ENCODE measurements at places on chromosomes 12 and 14.
A peak's percentile ranks its signal among the peaks of the same experiment; 100 is the strongest.

DNA sequence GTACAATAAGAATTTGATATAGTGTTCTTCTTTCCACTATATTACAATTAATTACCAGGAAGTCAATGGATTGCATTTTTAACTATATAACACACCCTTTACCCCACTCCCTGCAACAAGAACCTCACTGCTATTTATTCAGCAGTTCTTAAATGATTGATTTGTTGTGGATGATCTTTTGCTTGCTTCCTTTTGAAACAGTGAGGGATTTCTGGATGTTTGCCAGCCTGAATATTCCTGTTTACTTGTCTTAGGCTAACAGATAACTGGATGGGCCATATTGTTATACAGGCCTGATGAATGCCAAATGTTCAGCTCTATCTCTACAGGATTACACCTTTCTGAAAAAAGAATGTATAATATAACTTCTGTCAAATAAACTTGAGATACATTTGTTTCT is 497.6 kb downstream of the APAF1 start:
- DNase-seq: no peak

GRCh38 chr12:79841878-79842265 is 93.0 kb downstream of the PPP1R12A start:
- no peak for DNase-seq

GRCh38 chr14:51145246-51145645 is 50.3 kb upstream of the TRIM9 start:
- no peak for DNase-seq

- no peak for DNase-seq
Measured at GRCh38 chr14:65040666-65041433, 54.2 kb downstream of the FNTB start.

- DNase-seq: peak; percentile 65
Measured at GRCh38 chr12:58067610-58068387, 126.4 kb downstream of the ATP23 start.

DNA sequence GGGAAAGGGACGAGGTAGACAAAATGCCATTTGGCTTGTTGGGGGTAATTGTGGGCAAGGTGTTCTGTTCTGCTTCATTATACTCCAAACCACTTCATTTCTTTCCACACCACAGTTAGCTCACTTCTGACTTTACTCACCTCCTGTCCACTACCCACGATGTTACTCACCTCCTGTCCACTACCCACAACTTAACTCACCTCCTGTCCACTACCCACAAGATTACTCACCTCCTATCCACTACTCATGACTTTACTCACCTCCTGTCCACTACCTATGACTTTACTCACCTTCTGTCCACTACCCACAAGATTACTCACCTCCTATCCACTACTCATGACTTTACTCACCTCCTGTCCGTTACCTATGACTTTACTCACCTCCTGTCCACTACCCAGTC is 10.1 kb upstream of the TWF1 start:
- DNase-seq: no peak

- no peak for DNase-seq
Measured at GRCh38 chr12:117031843-117032592, 67.2 kb downstream of the TESC start.

GRCh38 chr12:15192720-15193119 is 28.5 kb downstream of the RERG start:
- no peak for DNase-seq

DNA sequence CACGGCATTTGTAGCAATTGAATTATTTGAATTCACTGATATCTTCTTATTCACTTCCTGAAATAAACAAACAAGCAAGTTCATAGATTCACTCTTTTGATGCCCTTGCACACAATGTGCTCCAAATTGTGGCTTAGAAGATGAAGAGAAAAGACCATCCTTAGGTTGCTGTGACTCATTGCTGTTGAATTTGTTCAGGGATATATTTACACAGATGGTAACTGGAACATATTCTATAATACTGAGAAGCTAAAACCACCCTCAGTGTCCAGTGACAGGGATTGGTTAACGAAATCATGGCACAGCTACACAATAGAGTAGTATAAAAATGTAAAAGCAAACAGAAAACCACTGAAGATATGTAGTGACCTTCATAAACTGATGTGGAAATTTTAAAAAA is 3.1 kb downstream of the PRB4 start:
- peak; percentile 6 for DNase-seq

DNA sequence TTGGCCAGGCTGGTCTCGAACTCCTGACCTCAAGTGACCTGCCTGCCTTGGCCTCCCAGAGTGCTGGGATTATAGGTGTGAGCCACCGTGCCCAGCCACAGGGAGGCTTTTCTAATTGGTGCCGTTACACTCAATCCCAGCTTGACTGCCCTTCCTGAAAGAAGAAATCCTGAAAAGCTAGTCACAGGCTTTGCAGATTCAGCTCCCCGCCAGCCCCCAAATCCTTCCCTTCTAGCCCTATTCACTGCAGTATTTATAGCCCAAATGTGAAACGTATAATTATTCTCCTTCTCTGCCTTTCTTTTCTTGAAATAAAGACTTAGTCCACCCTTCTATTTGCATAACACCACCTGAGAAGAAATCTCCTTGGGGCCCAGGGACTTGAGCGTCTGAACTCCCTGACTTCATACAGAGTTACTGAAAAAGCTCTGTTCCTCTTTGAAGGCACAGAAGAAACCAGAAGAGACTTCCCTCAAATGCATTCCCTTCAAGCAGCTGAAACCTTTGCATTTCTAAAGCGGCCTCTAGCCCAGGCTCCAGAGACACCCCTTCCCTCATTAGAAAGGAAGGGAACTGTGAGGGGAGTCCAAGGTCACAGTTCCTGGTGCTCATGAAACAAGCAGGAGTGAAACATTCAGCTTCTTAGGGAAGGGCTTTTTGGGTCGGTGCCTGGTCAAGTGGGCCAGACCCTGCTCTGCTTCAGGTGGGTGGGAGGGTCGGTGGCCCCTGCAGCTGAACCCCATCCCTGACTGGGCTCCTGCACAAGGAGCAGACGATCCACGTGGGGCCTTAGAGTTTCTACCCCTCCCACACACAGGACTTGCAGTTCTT is 42.3 kb upstream of the BATF start:
- no peak for DNase-seq

DNA sequence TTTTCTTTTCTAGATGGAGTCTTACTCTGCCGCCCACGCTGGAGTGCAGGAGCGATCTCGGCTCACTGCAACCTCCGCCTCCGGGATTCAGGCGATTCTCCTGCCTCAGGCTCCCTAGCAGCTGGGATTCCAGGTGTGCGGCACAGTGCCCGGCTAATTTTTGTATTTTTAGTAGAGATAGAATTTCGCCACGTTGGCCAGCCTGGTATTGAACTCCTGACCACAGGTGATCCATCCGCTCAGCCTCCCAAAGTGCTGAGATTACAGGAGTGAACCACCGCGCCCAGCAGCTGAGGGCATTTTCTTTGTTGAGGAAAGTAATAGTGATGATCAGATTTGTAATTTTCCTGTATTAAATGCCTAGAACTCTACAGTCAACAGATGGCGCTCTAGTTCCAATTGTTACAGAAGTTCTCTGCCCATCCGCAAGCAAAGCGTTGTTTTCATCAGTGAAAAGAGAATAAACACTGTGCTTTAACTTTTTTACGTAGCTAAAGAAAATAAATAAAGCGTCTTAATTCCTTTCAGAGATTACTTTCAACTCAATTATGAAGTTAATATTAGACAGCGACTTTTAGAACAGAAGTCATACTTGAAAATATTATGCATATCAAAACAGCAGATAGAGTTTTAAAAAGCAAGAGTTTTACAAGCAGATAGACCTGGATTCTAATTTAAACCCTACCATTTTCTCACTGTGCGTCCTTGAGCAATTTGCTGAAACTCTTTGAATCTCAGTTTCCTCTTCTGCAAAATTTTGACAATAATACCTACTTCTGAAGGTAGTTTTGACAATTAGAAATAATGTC is 335.1 kb downstream of the DUSP6 start:
- DNase-seq: peak; percentile 65

DNA sequence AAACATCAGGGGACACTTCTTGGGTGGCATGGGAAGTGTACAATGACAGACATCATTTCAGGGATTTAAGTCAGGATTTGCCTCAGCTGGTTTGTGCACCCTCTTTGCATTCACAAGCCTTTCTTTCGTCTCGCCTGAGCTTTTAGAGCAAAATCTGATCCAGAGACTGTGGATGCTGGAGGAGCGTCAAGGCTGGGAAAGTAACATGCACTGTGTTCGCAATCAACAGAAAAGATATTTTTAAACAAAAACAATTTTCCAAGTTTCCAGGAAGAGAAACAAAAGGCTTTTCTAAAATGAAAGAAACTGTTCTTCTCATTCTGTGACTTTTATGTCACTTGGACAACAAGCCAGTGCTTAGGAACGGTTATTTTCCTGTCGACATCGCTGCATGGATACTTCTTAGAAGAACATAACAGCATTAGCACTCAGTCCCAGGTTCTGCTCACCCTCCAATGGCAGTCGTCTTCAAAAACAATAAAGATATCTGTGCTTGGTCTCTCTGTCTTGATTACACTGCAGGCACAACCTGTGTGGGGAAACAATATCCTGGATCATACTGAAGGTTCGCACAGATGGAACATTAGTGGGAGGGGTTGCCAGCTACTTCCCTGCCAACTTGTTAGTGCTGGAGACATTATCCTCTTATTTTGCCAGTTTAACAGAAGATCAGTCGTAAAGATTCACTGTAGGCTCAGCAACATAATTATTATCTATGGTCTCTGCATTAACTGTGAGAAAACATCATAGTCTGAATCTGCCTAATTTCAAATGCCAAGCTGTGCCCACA is 403.3 kb upstream of the ATP2B1 start:
- no peak for DNase-seq

- no peak for DNase-seq
Measured at GRCh38 chr14:101442451-101442850, 118.8 kb upstream of the DIO3 start.

DNA sequence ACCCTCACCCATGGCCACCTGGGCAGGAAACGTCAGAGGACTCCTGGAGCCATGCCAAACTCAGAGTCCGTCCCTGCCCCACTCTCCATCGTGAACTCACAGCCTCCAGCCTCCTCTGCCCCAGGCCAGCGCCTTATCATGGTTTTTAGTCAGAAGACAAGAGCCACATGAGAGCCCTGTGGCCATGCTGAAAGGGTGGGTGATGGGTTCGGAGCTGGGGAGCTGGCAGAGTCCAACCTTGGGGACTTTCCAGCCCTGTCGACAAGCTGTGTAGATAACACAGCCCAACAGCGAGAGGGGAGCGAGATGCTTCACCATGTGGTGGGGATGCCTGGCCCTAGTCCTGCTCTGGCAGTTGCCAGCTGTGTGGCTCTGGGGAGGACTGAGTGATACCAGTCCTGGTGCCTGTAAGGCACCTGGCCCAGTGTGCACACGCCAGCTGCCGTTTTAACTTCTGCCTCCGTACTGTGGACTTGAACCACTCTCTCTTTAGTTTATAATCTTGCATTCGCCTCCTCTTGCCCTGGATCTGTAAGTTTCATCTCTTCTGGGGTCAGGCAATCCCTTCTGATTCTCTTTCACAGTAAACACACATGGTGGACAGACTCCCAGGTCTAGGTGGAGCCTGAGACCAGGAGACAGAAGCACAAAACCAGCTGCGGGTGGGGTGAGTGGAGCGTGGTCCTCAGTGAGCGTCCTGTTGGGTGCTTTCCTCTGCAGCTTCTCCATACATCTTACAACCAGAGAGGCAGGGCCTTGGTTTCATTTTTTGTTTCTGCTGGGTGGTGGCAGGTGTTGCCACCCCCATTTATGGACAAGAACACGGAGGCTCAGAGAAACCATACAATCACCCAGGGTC is 55.3 kb downstream of the RIN3 start:
- no peak for DNase-seq

- no peak for DNase-seq
Measured at GRCh38 chr12:131592972-131593371, 117.9 kb upstream of the SFSWAP start.

GRCh38 chr12:122130150-122130549 is 43.9 kb downstream of the IL31 start:
- DNase-seq: peak; percentile 65

GRCh38 chr12:3009780-3010179 is 50.6 kb downstream of the TEAD4 start:
- no peak for DNase-seq

DNA sequence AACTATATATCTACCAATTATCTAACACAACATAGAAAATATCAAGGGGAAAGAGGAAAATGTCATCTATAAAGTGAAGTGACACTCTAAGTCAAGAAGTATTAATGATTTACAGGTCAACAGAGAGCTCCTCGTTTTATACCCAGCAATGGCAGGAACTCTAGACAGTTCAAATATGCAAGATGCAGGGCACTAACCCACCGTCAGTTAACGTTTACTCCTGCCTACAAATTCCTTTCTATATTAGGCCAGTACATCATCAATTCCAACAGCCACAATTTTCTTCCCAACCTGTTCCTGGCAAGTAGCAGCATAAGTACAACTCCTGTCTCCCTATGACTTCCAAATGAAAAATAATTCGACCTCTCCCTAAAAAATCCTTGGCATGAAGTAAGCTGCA is 9.0 kb upstream of the KANSL2 start:
- no peak for DNase-seq

- no peak for DNase-seq
Measured at GRCh38 chr14:55712491-55712890, 132.5 kb downstream of the KTN1 start.

GRCh38 chr12:124057691-124058090 is 84.7 kb downstream of the ZNF664 start:
- DNase-seq: no peak

DNA sequence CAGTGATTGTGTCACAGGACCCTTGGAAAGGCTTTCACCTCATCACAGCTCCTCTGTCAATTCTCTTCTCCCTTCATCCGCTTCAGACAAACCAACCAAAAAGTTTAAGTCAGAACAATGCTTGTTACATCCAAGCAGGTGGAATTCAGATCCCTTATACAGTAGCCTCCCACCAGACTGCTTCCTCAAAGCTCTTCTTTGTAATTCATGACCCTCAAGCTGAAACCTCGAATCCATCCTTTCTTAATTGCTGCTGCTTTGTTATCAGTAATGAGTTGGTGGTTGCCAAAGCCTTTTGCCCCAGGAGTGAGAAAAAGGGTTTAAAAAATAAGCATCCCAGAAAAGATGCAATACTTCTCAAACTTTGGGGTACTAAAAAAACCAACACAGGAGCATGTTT is 9.5 kb downstream of the BEST3 start:
- no peak for DNase-seq

All from brain microvascular endothelial cell (primary cell).